T-helper 22 cell (primary cell): ENCODE measurements at places on chromosomes 2 and 18.
A peak's percentile ranks its signal among the peaks of the same experiment; 100 is the strongest.

GRCh38 chr2:238423561-238424312 lies 3.0 kb upstream of the ASB1 start:
- no peak for DNase-seq

GRCh38 chr2:28944535-28945248 lies 36.4 kb upstream of the TOGARAM2 start:
- DNase-seq = no peak

DNA sequence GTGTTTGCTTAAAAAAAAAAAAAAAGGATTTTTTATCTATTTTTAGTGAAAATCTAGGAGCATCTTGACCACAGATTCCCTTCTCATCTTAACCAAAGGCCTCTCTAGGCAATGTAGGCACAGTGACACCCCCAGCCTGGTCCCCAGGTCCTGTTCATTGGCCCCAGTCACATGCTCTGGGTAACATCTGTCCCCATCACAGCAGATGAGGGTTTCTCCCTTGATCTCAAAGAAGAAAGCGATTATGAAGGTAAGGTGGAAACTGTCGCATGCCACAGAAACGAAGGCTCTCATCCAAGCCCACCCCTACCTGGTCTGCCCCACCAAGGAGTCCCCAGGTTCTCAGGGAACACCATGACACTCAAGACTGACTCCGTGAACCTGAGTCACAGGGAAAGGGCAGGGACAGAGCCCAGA lies 4.7 kb downstream of the HS6ST1 start:
- no peak for DNase-seq

GRCh38 chr2:61218817-61219170 lies 56.8 kb downstream of the C2orf74 start:
- no peak for DNase-seq

DNA sequence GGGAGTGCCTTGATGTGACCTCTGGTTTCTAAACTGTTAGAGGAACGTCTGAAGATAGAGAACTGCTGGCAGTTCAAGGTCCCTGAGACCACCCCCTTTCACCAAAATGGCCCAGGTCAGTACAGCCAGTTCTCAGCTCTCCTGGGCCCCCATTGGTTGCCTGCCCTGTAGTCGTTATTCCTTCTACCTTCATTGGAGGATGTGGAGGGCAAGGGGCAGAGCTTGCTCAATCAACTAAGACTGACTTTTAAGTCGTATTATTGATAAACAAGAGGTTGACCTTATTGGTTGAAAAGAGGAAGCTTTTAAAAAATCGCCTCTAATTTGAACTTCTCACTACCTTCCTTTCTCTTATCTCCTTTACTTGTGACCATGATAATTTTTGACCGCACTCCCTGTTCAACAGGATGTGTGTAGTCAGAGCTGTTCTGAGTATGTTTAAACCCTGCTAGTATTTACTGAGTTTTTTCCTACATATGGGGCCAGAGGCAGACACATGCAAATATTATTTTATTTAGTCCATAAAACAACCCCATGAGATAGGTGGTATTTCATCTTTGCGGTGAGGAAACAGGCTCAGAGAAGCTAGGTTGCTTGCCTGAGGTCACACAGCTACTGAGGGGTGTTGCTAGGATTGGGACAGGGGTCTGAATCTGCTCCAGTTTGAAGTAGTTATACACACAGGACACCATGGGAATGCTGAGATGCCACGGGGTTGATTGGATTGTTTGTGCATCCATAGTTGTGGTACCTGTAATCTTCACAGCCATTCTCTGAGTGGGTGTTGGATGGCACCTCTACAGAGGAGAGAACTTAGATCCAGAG lies 65.9 kb downstream of the TMEM247 start:
- no peak for DNase-seq

GRCh38 chr2:86037141-86037794 lies 68.4 kb downstream of the POLR1A start:
- DNase-seq = peak; percentile 29

GRCh38 chr2:240839152-240840143 lies 19.4 kb upstream of the KIF1A start:
- no peak for DNase-seq

DNA sequence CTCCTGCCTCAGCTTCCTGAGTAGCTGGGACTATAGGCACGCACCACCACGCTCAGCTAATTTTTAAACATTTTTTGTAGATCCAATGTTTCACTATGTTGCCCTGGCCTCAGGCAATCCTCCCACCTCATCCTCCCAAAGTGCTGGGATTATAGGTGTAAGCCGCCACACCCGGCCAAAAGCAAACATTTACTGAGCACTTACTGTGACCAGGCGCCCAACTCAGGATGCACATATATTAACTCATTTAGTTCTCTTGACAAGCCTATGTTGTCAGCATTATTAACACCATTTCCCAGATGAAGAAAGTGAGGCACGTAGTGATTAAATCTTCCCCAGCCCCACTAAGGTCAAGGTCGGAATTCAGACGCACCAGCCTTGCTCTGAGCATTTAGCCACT lies 41.1 kb downstream of the TMEM37 start:
- DNase-seq = no peak

- no peak for DNase-seq
Observed at GRCh38 chr2:30287190-30287840, 56.0 kb downstream of the LBH start.

DNA sequence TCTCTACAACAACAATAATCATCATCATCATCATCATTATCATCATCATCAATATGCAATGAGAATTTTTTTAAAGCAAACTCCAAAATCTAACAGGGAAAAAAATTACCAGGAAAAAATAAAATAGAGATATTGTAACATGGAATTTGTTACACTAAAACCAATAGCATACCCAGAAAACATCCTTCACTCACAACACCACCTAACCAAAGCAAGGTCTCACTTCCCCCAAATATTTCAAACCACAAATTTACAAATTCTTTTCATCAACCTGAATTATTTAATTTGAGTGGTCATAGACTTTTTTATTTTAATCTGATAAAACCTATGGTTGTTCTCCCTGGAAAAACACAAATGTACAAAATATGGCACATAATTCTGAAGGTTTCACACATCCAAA lies 11.2 kb downstream of the ITSN2 start:
- no peak for DNase-seq

GRCh38 chr2:239178484-239178883 lies 222.3 kb downstream of the HDAC4 start:
- no peak for DNase-seq

- DNase-seq = no peak
Observed at GRCh38 chr2:67712484-67712883, 315.4 kb downstream of the ETAA1 start.

- no peak for DNase-seq
Observed at GRCh38 chr18:75036917-75037688, 171.8 kb downstream of the PTGR3 start.

DNA sequence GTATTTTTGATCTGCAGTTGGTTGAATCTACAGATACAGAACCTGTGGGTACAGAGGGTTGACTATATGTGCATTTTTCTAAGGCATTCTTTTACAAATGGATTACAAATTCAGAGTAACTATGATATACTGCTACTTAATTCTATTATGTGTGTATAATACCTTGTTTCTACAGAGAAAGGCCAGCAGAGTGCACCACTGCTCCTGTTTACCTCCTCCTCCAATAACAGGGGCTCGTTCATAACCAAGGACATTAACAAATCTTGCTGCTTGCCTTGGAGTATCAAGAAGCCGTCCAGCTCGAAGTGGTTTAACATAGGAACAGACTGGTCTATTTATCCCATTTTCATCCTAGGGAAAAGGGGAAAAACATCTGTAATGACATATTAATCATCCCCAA lies 16.4 kb downstream of the CEP76 start:
- no peak for DNase-seq

- DNase-seq = no peak
Observed at GRCh38 chr18:78547817-78548216, 431.8 kb upstream of the SALL3 start.

GRCh38 chr2:99066075-99066958 lies 75.2 kb upstream of the C2orf15 start:
- DNase-seq = no peak

DNA sequence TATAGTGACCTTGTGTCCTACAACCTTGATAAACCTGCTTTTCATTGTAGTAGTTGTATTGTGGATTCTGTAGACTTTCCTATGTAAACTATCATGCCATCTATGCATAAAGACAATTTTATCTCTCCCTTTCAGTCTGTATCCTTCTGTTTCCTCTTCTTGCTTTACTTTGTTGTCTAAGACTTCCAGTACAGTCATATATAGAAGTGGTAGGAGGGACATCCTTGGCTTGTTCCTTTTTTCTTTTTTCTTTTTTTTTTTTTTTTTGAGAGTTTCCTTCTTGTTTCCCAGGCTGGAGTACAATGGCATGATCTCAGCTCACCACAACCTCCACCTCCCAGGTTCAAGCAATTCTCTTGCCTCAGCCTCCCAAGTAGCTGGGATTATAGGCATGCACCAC lies 39.7 kb downstream of the UBE2F start:
- no peak for DNase-seq

DNA sequence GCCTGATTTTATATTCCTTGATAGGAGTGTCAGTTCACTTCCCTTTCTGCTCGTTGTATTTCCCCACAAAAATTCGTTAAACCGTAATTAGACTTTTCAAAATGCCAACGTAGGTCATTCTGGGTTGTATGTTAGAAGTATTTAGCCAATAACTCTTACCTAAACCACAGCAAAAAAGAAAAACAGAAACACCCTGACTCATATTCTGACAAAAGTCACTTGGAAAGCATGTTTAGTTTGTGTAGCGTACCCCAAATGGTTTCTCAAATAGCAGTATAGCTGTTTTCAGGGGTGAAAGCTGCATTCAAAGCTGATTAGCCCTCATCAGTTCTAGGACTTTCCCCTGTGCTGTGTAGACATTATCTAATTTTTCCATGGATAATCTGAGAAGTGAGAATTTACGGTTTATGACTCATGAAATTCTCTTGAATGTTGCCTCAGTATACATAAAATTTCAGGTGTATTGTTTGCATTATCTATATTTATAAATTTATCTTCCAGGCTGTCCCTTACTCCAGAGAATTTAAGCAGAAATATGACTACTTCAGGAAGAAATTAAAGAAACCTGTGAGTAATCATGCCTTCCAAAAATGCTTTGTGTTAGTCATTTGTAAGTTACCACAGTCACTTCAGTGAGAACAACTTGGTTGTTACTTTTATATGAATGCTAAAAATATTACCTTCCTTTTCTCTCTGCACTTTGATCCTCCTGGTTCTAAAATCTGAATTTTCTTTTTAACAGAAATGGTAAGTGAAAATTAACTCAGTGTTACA lies 264.9 kb downstream of the ALPK2 start:
- DNase-seq = no peak

DNA sequence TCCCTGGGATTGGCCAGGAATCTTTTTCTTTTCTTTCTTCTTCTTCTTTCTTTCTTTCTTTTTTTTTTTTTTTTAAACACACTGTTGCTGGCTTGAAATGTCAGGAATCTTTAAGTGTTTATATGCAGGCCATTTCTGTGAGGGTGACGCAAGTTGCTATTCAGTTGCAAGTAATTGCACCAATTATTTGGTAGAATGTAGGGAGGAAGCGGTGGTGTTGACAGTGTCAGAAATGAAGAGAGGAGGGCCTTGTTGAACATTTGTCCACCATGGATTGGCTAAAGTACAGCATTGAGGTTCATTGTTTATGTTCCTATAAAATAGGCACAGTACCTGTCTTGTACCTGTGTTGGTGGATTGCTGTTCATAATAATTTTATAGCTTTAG lies 6.5 kb downstream of the RPIA start:
- DNase-seq = no peak

DNA sequence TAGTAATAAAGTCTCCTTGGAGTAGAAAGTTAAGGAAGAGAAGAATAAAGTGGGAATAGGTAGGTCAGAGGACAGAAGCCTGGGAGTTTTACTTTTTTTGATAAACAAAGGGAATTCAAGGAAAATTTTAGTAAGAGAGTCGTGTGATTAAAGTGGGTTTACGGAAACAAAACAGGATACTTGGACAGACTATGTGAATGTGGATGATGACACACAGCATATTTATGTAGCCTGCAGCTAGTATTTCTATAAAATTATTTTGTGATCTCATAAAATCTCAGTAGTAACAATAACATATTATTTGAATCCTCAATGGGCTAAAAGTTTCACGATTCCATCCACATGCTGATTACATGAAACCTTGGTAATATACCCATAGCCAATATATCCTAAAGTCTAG lies 450.7 kb upstream of the PIK3C3 start:
- DNase-seq = no peak
